ENCODE measurements at places on chromosomes 12 and 14. TPM values are rescaled to one million over a fixed set of nuclear protein-coding genes. Genes with fewer than 3 reads are reported as not detected.

CCDC196 gene
- total RNA-seq = not detected

DPPA3 gene
- not detected for total RNA-seq

DEGS2 gene
- 0.26 TPM for total RNA-seq

NINJ2 gene
- 1.3 TPM for total RNA-seq

MSI1 gene
- under 0.01 TPM for total RNA-seq

GUCY2C gene
- total RNA-seq = not detected

GDF3 gene
- not detected for total RNA-seq

STX2 gene
- total RNA-seq = 35.2 TPM

CD9 gene
- total RNA-seq = 266 TPM

SNW1 gene
- total RNA-seq = 57.0 TPM

CD163L1 gene
- total RNA-seq = not detected

DNA sequence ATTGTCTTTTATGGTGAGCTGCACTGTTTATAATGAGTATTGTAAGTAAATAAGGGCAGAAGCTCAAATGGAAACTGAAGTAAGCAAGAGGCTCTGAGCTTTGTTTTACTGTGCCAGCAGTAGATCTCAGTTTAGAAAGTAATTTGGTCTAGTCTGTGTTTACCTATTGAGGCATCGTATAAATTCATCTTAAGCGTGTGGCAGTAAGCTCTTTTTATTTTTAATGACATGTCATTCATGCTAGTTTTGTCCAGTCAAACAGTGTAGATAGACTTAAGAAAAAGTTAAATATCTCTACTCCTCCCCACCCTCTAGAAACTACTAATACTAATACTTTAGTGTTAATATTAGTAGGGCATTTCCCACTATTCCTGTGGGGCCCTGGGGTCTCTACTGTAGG, 2.0 kb downstream of the ANO6 start:
- DNase-seq = peak; percentile 10
- no peaks in the 10 kb centered on the region for H3K36me3 ChIP-seq
- H3K27ac ChIP-seq = peak overlapping the region; percentile 92
- peak overlapping the region; percentile 95 for H3K4me3 ChIP-seq

- peaks cover 2% of the 10 kb centered on the region for H3K36me3 ChIP-seq
- H3K27me3 ChIP-seq = no peaks in the 10 kb centered on the region
- H3K27ac ChIP-seq = peak overlapping the region; percentile 96
Observed at GRCh38 chr14:54654605-54655004, 87.7 kb downstream of the SAMD4A start.

DNA sequence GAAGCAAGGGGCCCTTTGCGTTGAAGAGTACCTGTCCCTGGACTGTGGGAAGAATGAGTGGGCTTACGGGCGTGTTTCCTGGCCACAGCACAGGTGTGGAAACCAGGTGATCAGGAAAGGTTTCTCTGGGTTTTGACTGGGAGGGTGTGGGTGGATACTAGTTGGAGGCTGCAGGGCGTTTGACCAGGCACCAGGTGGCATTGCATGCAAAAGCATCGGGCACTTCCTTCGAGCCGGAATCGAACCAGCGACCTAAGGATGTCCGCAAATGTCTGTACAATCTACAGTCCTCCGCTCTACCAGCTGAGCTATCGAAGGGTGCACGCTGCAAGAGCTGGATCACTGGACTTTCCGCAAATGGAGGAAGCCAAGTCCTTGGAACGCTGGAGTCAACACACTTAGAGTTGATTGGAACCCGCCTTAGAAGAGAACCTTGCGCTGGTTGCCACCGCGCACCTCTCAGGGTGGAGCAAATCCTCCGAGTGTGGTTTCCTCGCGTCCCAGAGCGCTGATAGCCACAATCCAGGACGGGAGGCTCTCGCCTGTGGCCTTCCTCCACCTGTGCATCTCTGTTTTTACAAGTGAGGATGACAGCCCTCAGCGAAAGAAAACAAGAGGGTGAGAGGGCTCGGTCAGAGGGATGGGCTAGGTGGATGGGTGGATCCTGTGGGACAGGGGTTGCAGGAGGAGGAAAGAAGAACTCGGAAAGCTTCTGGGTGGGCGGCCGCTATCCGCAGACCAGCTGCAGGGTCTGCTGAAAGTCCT, 21.2 kb upstream of the RNASE4 start:
- no peaks in the 10 kb centered on the region for H3K27me3 ChIP-seq
- H3K4me1 ChIP-seq = no peaks in the 10 kb centered on the region
- H3K4me3 ChIP-seq = peak overlapping the region; percentile 24
- no peaks in the 10 kb centered on the region for H3K36me3 ChIP-seq
- no peak overlapping the region for H3K27ac ChIP-seq
- peak; percentile 61 for DNase-seq

GRCh38 chr12:115422845-115423545, 739.0 kb upstream of the TBX3 start:
- H3K27me3 ChIP-seq = no peaks in the 10 kb centered on the region
- H3K27ac ChIP-seq = no peak overlapping the region
- no peaks in the 10 kb centered on the region for H3K36me3 ChIP-seq

- no peaks in the 10 kb centered on the region for H3K4me1 ChIP-seq
- no peak overlapping the region for H3K27ac ChIP-seq
- no peak for DNase-seq
- H3K27me3 ChIP-seq = no peaks in the 10 kb centered on the region
Observed at GRCh38 chr12:131509701-131510100, 201.2 kb upstream of the SFSWAP start.

DNA sequence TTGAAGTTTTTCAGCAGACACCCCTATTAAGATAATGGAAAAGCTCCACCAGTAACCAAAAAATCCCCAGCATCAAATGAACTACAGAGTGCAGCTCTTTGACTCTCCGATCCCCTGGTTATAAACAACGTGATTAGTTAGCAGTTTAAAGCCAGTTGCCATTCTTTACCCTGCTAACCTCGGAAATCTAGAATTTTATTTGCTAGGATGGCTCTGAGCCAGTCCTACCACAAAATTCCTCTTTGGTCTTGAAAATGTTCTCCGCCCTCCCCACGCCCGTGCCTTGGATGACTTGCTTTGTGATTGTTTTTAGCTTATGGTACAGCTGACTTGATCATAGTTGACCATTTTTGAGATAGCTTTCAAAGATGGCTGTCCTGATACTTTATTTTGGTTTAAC, 1.2 kb downstream of the KLHDC2 start:
- no peaks in the 10 kb centered on the region for H3K36me3 ChIP-seq
- peak overlapping the region; percentile 94 for H3K27ac ChIP-seq
- H3K4me3 ChIP-seq = peak overlapping the region; percentile 85
- DNase-seq = peak; percentile 74
- no peaks in the 10 kb centered on the region for H3K27me3 ChIP-seq

GRCh38 chr12:47080725-47081502, 1.2 kb upstream of the AMIGO2 start:
- peaks cover 15% of the 10 kb centered on the region for H3K4me1 ChIP-seq
- peak overlapping the region; percentile 77 for H3K27ac ChIP-seq
- H3K4me3 ChIP-seq = peak overlapping the region; percentile 75
- peak; percentile 38 for DNase-seq

DNA sequence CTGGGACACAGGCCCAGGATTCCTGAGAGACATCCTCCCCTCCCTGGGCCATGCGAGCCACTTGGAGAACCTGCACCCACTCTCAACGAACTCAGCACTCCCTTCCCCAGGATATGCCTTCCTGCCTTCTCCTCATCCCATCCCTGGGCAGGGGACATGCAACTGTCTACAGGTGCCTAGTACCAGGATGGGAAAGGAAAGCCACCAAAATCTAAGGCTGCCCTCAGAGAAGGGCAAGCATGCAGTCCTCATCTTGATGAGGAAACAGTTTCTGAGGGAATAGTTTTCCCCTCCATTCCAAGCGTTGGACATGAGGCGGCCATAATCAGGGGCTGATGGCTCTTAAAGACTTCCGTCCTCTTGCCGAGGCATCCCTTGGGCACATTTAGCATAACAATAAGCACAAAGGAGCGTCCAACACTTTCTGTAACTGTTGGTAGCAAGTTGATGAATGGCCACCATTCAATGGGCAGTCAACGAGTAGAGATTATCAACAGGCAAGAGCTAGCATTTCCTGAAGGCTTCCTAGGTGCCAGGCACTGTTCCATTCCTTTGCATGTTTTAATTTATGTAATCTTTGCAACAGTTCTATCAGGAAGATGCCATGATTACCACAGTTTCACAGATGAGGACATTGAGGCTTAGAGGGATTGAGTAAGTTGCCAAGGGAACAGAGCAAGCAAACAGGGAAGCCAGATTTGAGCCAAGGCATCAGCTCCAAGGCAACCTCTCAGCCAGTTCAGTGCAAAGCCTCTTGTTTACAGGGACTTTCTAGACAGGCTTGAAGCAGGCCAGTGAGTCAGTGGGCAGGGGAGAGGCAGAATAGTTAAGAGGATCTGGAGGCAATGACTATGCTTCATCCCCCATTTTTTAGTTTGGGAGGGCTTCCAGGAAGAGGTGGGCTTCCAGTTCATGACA, 105.1 kb downstream of the SINHCAF start:
- H3K4me3 ChIP-seq = no peak overlapping the region
- DNase-seq = peak; percentile 34
- H3K27me3 ChIP-seq = peaks cover 7% of the 10 kb centered on the region
- H3K27ac ChIP-seq = no peak overlapping the region
- H3K36me3 ChIP-seq = no peaks in the 10 kb centered on the region

DNA sequence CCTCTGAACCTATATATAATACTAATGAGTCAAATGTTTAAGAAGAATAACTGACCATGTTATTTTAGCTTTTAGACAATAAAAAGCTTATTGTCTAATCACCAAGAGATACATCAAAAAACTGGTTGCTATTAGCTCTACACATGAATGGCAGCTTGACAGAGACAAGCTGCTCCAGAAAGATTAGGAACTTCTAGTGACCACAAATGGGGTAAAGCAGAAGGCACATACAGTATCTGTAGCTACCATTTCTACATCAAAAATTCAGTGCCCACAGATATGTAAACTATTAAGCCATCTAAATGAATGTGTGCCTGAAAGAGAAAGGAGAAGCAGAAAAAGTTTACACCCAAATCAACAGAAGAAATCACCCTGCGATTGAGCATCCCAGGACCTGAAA, 2.4 kb downstream of the AREL1 start:
- no peaks in the 10 kb centered on the region for H3K27me3 ChIP-seq
- H3K4me3 ChIP-seq = no peak overlapping the region
- H3K36me3 ChIP-seq = no peaks in the 10 kb centered on the region
- H3K4me1 ChIP-seq = peaks cover 10% of the 10 kb centered on the region
- DNase-seq = no peak
- H3K27ac ChIP-seq = no peak overlapping the region

DNA sequence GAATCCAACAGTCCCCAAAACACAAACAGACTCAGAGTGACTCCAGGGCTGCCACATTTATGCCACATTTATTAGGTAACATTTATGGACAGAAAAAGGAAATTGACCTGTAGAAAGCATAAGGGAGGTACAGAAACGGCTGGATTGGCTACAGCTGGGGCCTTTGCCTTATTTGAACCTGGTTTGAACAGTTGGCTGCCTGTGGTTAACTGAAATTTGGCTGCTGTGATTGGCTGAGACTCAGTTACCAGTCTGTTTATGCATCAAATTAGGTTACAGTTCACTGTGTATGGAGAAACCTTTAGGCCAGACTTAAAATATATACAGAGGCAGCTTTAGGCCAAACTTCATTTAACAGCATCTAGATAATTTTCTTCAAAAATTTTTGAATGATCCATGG, 27.8 kb upstream of the PCNX1 start:
- no peak overlapping the region for H3K27ac ChIP-seq
- no peaks in the 10 kb centered on the region for H3K4me1 ChIP-seq
- H3K4me3 ChIP-seq = no peak overlapping the region
- DNase-seq = no peak
- H3K27me3 ChIP-seq = no peaks in the 10 kb centered on the region
- no peaks in the 10 kb centered on the region for H3K36me3 ChIP-seq

DNA sequence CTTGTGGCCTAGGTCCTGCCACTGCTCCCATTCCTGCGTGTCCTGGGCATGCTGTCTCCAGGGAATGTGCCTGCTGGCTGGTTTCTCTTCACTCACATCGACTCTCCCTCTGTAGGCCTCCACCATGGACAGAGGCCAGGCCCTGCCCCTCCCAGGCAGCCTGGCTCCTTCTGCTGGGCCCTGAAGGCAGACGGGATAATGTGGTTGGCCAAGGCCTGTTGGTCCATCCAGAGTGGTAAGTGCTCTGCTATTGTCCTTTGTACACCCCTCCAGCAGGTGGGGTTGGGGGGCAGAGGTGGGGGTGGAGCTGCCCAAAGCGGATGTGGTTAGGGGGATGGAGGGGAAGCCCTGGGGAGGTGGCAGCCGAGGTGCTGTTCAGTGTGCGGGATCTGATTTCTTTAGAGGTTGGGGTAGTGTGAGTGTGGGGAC, 9.5 kb upstream of the NR4A1 start:
- H3K4me3 ChIP-seq = no peak overlapping the region
- H3K27me3 ChIP-seq = no peaks in the 10 kb centered on the region
- H3K27ac ChIP-seq = no peak overlapping the region
- H3K36me3 ChIP-seq = no peaks in the 10 kb centered on the region
- no peak for DNase-seq

- no peak for DNase-seq
- no peaks in the 10 kb centered on the region for H3K4me1 ChIP-seq
- H3K4me3 ChIP-seq = no peak overlapping the region
- no peaks in the 10 kb centered on the region for H3K36me3 ChIP-seq
Observed at GRCh38 chr12:14157088-14157747, 175.8 kb upstream of the GRIN2B start.

GRCh38 chr12:29082522-29082921, 66.6 kb upstream of the FAR2 start:
- no peaks in the 10 kb centered on the region for H3K36me3 ChIP-seq
- no peak for DNase-seq
- H3K4me3 ChIP-seq = no peak overlapping the region
- H3K27me3 ChIP-seq = no peaks in the 10 kb centered on the region

GRCh38 chr12:113899561-113900471, 66.3 kb downstream of the RBM19 start:
- H3K27ac ChIP-seq = no peak overlapping the region
- H3K4me3 ChIP-seq = no peak overlapping the region
- H3K27me3 ChIP-seq = no peaks in the 10 kb centered on the region
- no peaks in the 10 kb centered on the region for H3K36me3 ChIP-seq

GRCh38 chr12:87804386-87804785, 224.8 kb downstream of the C12orf50 start:
- DNase-seq = no peak
- no peak overlapping the region for H3K4me3 ChIP-seq
- H3K4me1 ChIP-seq = no peaks in the 10 kb centered on the region
- H3K36me3 ChIP-seq = no peaks in the 10 kb centered on the region
- no peak overlapping the region for H3K27ac ChIP-seq

- DNase-seq = no peak
- no peaks in the 10 kb centered on the region for H3K27me3 ChIP-seq
- H3K27ac ChIP-seq = no peak overlapping the region
- no peak overlapping the region for H3K4me3 ChIP-seq
- H3K36me3 ChIP-seq = no peaks in the 10 kb centered on the region
- H3K4me1 ChIP-seq = no peaks in the 10 kb centered on the region
Observed at GRCh38 chr12:23694307-23694706, 255.2 kb downstream of the SOX5 start.

DNA sequence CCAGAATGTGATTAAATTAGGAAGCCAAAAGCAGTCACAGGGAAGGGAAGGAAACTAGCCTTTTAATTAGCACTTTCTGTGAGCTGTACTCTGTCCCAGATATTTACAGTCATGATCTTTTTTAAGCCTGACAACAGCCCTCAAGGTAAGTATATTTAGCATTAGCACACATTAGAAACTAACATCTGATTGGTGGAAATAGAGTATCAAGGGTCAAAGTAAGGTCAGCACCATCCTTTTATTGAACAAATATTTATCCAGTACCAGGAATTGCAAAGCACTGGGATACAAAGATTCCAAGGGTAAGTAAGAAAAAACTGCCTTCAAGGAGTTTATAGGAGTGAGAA, 28.2 kb downstream of the RPGRIP1 start:
- H3K27me3 ChIP-seq = peaks cover 13% of the 10 kb centered on the region
- no peak overlapping the region for H3K4me3 ChIP-seq
